ENCODE measurements at places on chromosomes 5 and 9. TPM values are rescaled to one million over a fixed set of nuclear protein-coding genes. Genes with fewer than 3 reads are reported as not detected.
A peak's percentile ranks its signal among the peaks of the same experiment; 100 is the strongest.

LRRC19 gene
- not detected for total RNA-seq

ENTREP1 gene
- not detected for total RNA-seq

DNA sequence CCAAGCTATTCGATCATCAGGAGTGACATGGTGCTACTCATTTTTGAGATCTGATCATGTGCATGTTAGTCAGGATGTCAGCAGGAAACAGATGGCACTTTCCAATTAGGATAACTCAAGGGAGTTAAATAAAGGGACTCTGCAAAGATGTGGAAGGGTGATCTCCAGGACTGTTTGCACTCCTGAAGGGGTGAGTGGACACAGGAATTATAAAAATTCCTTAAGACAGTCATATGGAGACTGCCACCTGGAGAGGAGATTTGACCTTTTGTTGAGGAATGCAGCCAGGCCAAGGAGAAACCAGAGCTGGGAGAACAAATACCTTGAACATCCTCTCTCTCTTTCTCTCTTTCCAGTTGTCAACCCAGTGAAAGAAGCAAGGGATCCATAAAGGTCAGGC lies 189.1 kb downstream of the GABRG2 start:
- no peaks in the 10 kb centered on the region for H3K36me3 ChIP-seq
- H3K27me3 ChIP-seq: no peaks in the 10 kb centered on the region
- no peak overlapping the region for H3K4me3 ChIP-seq
- H3K4me1 ChIP-seq: no peaks in the 10 kb centered on the region

- no peak for DNase-seq
- peaks cover 20% of the 10 kb centered on the region for H3K27me3 ChIP-seq
- no peak overlapping the region for H3K27ac ChIP-seq
- H3K4me3 ChIP-seq: no peak overlapping the region
- no peaks in the 10 kb centered on the region for H3K36me3 ChIP-seq
Observed at GRCh38 chr9:135192686-135193085, 105.2 kb downstream of the OLFM1 start.

KCNV2 gene
- total RNA-seq: not detected

DNA sequence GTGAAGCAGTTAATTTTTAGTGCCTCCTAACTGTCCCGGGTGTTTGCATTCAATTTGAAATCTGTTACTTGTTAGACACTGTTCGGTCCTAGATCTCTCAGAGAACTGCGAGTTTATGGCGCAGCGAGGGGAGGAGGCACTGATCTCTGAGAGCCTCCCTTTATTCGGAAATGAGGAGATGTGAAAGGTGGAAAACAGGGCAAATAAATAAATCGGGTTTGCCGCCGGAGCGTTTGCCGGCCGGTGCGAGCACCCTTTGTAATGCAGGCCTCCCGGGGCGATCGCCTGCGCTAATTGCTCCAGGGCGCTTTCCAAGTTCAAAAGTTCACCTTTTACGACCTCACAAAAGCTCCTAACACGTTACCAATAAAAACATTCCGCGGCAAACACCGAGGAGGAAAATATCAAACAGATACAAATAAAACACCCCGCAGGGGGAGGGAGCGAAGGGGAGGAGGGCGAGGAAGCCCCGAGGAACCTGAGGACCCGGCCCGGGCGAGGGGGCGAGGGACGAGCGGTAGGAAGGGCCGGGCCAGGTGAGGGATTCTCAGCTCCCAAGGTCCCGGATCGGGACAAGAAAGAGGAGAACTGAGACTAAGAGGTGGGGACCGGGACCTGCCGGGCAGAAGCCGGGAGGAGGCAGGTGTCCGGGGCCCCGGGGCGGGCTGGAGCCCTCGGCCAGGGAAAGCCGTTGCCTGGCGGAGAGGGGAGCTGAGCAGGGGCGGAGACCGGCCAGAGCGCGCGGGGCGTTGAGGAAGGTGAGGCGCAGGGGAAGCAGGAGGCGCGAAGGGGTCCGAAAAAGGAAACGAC lies 1.4 kb downstream of the NR6A1 start:
- peaks cover 7% of the 10 kb centered on the region for H3K36me3 ChIP-seq
- no peak for DNase-seq
- peak overlapping the region; percentile 98 for H3K4me3 ChIP-seq
